CMK (cell line): ENCODE measurements at places on chromosomes 1 and 21.

DNA sequence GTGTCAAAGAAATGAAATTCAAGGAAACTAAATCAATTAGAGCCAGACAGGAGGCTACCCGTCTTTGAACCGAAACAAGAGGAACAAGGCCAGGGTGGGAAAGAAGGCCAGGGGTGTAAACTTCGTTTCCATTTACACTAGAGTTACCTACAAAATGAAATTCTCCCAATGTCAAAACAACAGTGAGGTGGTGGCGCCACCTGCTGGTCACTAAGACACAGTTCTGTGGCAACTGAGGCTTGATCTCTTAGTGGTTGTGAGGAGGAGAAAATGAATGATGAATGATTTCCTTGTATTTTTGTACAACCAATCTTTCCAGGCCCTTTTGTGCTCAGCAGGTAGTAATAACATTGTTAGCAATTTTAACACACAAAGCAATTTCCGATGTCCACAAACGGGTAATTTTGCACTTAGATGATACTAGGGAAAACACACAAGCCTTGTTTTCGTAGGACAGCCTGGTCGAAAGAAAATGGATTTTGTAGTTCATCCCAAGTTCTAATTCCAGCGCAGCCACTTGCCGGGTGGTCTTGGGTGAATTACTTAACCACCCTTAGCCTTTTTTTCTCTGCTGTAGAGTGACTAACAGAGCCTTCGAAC lies 54.8 kb upstream of the SOD1 start:
- peak; percentile 39 for DNase-seq

DNA sequence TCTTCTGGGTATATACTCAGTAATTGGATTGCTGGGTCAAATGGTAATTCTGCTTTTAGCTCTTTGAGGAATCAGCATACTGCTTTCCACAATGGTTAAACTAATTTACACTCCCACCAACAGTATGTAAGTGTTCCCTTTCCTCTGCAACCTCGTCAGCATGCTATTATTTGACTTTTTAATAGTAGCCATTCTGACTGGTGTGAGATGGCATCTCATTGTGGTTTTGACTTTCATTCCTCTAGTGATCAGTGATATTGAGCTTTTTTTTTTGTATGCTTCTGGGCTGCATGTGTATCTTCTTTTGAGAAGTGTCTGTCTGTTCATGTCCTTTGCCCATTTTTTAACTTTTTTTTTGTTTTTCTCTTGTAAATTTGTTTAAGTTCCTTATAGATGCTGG lies 279.4 kb downstream of the PTGER3 start:
- DNase-seq = no peak

DNA sequence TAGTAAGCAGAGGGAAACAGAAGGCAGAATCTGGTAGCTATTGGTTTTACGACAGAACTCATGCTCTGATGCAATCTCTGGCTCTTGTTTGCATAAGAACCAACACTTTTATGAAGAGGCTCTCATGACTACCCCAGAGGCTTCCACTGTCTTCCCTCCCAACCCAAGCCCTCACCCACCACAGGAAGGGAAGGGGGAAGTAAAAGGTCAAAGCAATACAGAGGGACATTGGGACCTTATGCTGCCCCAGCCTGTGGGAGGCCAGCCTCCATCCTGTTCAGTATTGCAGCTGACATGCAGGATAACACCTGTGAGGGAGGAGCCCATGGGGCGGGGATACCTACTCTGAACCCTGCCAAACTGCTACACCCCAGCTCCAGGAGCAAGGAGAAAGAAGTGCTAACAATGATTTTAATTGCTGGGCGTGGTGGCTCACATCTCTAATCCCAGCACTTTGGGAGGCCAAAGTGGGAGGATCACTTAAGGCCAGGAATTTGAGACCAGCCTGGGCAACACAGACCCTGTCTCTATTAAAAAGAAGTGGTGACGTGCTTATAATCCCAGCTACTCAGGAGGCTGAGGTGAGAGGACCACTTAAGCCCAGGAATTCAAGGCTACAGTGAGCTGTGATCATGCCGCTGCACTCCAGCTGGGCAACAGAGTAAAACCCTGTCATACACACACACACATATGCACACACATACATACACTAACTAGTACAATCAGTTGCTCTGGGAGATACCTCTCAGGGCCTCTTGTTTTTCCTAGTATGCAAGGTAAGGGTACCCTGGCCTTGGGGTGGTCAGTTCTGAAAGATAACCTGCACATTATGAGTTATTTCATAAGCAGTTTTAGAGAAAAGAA lies 9.5 kb downstream of the MR1 start:
- DNase-seq = no peak

DNA sequence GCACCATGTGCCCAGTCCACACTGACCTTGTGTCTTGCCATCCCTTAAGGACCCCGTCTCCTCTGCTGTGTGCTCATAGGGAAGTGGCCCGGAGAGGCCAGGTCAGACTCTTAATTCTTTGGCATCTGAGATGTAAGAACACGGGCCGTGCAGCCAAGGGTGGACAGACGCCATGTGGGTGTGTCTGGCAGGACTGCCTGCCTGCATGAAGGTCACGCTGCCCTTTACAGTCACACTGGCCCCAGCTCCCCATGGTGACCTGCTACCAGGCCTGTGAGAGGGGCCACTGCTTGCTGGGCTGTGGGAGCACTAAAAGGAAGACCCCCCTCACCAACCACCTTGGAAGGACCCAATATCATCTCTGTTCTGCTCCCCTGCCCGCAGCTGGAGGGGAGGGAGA lies 17.7 kb downstream of the DHRS3 start:
- DNase-seq = no peak

GRCh38 chr21:33392284-33392985 lies 10.8 kb upstream of the IFNGR2 start:
- DNase-seq = no peak

DNA sequence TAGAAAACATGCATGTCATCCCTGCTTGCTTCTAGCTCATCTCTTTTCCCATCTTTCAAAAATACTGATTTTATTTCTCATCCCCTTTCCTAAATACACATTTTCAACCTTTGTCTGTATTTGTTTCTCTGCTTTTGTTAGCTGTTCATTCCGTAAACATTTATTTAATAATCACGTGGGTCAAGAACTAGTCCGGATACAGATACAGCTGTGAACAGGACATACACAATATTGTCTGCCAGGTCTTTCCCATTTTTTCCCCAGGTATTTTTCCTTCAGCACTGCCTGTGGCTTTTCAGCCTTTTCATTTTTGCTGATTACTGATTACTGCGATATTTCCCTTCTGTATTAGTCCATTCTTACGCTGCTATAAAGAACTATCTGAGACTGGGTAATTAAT lies 5.7 kb downstream of the PER3 start:
- no peak for DNase-seq

DNA sequence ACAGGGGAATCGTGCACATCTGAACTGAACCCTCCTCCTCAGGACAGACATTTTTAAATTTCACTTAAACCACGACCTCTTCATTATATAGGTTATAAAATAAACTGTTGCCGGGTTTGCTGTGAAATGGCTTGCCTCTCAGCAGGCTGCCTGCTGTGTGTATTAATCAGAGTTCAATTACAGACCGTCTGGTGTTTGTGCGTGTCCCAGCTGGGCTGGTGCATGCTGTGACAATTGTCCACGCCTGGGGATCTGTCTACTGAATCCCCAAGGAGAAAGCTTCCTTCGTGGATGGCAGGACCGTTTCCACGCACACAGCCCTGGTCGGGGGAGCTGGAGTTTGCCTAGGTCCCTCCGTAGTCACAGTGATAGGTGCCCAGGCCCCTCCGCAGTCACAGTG lies 13.4 kb upstream of the AGPAT3 start:
- no peak for DNase-seq

DNA sequence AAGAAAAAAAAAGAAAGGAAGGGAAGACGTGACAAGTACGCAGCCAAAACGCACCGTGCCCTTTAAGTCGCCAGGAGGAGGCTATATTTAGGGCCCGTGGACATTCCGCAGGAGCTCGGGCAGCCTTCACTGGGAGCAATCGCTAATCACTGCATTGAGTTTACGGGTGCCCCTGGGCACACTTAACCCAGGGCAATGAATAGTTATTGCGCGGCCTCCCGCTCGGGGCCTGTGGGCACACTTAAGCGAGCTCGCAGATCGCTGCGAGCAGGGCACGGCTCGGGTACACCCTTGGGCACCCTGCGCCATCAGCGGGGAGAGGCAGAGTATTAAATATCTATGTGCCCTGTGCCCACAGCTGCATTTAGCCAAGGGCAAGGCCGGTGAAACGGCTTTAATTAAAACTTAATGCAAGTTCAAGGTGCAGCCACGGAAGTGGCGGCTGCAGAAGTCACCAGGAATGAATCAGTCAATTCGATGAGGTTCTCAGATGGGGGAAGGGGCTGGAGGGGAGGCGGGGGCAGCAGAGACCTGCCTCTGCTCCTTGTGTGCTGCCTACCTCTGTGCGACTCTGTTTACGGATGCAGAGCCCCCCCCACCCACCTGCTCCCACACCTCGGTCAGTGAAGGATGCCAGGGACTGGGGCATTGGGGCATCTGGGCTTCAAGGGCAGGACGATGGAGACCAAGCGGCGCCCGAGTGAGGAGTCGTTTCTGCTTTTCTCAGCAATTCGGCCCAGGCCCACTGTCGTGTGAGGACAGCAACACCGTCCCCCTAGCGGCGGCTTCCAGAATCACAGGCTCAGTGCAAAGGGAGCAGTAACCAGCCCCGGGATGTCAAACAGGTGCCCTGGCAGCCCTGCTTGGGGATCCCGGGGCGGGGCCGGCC lies 51.8 kb upstream of the TARDBP start:
- peak; percentile 54 for DNase-seq
